ENCODE measurements at places on chromosomes 16 and 17.

DNA sequence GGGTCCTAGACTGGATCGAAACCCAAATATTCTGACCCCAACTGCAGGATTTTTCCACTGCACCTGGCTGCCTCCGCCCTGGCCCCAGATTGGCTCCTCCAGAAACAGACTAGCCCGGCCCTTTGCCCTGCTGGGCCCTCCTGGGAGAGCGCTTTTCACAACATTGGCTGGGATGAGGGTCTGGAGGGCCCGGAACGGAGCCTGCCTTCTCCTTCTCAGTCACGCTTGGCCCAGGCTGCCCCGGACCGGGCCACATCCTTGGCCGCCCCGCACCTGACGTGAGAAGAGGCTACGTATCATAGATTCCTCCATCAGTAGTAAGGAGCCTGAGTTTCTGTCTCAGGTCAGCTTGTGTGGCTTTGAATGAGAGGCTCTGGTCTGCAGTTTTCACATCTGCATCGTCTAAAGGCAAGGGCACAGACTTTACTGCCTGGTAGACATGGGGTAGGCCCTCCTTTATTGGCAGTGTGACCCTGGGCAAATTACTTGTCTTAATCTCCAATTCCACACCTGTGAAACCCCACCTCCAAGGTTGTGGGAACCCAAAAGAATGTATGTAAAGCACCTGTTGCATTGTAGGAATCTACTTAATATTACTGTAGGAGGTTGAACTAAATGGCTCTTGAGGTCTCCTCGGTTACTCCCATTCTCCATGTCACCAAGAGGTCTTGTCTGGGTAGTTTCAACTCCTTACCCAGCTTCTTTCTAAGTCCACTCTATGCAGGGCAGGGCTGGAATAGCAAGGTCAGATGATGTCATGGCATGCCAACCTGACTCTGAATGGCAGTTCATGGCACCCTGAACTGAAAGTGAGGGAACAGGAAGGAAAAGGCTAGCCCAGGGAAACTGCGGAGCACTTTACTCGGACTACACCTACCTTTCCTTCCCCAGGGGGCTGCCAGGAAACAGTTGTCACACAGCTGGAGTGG is 661 bp downstream of the LRRC3C start:
- no peak for DNase-seq

GRCh38 chr17:56870081-56870651 is 36.2 kb downstream of the DGKE start:
- DNase-seq: no peak

- DNase-seq: no peak
Observed at GRCh38 chr17:79224903-79225302, 150.3 kb downstream of the ENGASE start.

DNA sequence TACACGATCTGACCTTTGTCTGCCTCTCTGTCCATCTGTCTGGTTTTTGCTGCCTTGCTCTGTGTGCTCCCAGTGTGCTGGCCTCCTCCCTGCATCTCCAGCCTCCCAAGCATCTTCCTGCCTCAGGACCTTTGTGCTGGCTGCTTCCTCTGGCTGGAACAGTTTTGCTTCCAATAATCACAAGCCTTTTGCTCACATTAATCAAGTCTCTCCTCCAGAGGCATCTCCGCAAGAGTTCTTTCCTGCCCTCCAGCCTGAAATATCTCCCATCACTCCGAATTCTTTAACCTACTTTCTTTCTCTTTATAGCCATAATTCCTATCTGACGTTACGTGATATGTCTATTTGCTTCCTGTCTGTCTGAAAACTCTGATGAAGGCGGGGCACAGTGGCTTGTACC is 267.1 kb downstream of the ABCC12 start:
- DNase-seq: no peak

- DNase-seq: no peak
Observed at GRCh38 chr17:57609878-57610270, 135.2 kb downstream of the CCDC182 start.

- DNase-seq: no peak
Observed at GRCh38 chr16:68778551-68779231, 41.6 kb downstream of the CDH1 start.

DNA sequence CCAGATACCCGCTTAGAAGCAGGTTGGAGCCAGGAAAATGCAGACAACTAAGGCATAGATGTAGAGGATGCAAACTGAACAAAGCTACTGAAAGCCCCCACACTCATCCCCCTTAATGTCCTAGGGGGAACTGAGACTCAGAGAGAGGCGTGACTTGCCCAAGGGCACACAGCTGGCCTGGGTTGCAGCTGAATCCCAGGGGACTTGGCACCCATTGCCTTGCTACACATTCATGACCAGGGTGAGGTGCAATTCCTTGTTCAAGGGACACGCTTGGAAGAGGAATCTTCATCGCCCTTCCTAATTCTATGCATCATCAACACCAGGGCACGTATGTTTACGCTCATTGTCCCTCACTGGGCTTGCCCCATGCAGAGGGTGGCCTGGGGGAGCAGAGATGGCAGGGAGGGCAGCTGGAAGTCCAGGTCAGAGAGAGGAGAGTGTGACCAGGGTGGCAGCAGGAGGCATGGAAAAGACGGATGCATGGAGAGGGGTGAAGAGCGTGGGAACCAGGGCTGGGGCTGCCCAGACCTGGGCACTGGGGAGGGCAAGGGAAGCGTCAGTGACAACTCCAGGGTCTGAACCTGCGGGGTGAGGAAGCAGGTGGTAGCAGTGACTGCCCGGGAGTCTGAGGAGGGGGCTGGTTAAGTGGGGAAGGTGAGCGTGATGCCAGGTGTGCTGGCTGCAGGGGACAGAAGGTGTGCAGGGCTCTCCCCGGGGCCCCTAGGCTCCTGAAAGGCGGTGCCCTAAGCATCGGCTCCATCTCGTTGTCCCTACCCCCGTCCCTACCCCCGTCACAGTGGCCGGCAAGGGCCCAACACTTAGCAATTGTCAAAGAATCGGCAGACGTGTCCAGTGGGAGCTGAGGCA is 267.1 kb upstream of the TNRC6C start:
- no peak for DNase-seq
